ENCODE measurements at places on chromosomes 16 and 17.

DNA sequence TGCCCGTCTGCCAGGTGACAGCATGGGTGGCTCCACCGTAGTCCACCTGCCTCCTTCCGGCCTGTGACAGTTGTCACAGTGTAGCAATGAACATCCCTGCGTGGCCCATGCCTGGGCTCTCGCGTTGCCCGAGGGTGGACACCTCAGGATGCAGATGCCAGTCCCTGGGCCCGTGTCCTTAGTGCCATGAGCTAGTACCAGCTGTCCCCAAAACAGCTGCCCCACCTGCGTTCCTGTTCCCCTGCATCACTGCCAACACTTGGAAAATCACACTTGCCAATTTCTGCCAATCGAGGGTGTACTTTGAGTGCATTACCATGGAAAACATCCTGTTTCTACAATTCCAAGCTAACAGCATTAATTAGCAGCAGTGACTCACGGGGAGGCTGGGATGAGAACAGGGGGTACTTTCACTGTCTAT lies 9.0 kb upstream of the C16orf95 start:
- DNase-seq: no peak

GRCh38 chr16:85819245-85819644 lies 19.8 kb downstream of the COX4I1 start:
- DNase-seq: peak; percentile 84

GRCh38 chr17:20074489-20074888 lies 65.3 kb downstream of the SPECC1 start:
- DNase-seq: no peak

GRCh38 chr16:24257958-24258357 lies 1.8 kb downstream of the CACNG3 start:
- DNase-seq: no peak

- no peak for DNase-seq
Observed at GRCh38 chr17:27540318-27541101, 84.3 kb downstream of the KSR1 start.

DNA sequence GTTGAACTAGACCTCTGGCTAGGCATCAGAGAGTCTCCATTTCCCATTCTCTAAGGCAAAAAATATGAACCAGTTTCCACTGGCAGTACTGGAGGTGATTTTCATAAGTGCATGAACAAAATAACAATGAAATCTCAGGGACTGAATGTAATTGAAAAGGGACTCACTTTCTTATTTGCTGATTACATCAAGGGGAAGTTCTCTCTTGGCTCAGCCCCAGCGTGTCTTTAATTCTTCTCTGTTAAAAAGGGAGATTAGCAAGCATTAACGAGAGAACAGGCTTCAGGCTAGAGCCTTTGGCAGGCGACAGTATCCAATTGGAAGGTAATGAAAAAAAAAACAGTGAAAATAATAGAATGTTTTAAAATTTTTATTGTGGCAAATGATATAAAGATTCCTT lies 34.0 kb upstream of the ADAMTS18 start:
- no peak for DNase-seq

GRCh38 chr17:4234401-4234800 lies 29.4 kb downstream of the ANKFY1 start:
- no peak for DNase-seq

- DNase-seq: no peak
Observed at GRCh38 chr17:80312621-80313135, 52.0 kb downstream of the RNF213 start.

Data from activated gamma-delta T cell treated with Interleukin-2 at 50 U/mL for 16 hours (primary cell).